NCI-H1436 (cell line): ENCODE measurements at places on chromosomes 16 and 17.

DNA sequence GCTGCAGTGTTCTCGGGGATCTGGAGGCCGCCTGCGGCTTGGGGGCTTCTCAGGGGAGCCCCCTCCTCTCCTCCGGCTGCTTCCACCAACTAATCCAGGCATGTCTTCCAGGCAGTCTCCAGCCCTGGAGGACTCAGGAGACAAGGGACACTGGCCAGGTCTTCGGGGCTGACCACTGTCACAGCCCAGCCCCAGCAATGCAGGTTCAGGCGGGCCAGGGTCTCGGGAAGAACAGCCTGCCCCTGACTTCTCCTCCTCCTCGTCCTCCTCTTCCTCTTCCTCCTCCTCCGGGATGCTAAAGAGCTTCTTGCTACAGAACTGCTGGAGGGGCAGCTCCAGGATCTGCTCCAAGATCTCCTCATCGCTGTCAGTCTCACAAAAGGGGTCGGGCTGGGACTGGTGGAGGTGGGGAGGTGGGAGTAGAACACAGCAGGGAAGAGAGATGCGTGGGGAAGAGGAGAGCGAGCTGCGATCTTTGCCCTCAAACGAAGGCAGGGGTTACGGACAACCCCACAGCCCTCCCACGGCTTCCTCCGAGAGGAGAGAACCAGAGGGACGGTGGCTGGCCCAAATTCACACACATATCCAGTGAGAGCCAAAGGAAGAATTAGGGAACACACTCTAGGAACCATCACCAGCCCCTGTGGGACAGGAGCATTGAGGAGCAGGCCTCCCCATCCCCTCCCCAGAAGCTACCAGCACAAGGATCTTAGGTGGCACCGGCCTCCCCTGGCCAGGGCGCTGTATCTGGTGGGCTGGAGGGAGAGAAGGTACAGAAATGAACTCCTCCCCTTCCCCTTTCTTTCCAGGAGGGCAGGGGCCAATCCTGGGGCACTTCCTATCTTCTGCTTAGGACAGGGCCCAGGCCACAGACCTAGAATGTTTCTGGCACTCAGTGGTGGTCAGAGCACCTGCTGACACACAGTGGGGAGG is 19.3 kb downstream of the TSPOAP1 start:
- no peak for DNase-seq

- no peak for DNase-seq
These were observed at the start of gene SCIMP for GRCh38 chr17:5234645-5235576. Gene SCIMP (minus strand): TSS chr17:5234860. CDS start chr17:5234755, 105 bp downstream.

GRCh38 chr16:54253118-54253517 is 33.5 kb downstream of the IRX3 start:
- no peak for DNase-seq

- no peak for DNase-seq
These were observed 12.3 kb downstream of the TMEM100 start for GRCh38 chr17:55710410-55710809.

- no peak for DNase-seq
These were observed 58.8 kb downstream of the SF3B3 start for GRCh38 chr16:70582280-70582978.

DNA sequence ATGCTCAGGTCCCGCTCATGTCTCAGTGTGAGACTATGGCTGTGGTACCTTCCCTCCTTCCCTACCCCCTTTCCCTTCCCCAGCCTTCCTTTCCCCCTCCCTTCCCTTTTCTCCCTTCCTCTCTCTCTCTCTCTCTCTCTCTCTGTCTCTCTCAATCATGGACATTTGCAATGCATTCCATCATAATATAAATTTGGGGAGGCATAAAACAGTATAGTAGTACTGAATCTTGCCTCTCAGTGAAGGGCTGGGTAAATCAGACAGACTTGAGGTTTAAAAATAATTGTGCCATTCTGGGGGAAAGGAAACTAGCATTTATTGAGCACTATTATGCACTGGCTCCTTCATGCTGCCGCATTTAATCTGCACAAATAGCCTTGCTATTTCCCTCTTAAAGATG is 4.3 kb downstream of the ZKSCAN2 start:
- no peak for DNase-seq

DNA sequence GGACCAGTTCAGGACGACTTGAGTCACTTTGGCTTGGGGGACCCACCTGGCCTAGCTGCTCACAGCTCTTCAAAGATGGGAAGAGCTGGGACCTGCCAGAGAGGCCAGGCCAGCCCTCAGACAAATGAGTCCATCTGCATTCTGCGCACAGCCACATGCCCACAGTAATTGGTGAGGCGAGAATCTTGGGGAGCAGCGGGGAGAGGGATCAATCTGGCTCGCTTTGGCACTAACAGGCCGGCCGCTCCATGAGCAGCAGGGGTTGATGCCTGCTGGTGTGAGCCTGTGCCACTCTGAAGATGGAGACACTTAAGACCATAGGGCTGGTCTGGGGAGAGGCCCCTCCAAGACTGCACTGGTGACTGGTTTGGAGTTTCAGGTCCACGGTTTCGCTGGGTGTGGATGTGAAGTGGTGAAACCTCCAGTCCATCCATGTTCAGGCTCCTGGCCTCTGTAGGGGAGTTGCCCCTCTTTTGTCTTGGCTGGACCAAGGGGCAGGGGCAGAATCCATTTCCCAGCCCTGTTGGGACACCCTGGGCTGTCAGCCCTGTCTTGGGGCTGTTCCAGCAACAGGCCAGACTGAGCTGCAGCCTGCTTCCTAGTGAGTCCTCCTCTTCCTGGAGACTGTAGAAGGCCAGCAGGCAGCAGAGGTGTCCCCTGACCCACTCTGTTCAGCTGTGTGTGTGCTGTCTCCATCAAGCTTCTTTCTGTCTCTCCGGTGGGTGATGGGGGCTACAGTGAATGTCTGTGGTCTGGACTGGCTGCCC is 7.3 kb downstream of the CTRL start:
- DNase-seq = no peak

- DNase-seq = no peak
These were observed 199.6 kb upstream of the MAF start for GRCh38 chr16:79800016-79800608.

GRCh38 chr17:5861246-5861645 is 208.9 kb upstream of the WSCD1 start:
- DNase-seq = no peak
